Activated T-cell treated with anti-CD3 and anti-CD28 coated beads, Interleukin-2, amount 50 U/mL, for 24 hours (primary cell): ENCODE measurements at places on chromosomes 2 and 18.
A peak's percentile ranks its signal among the peaks of the same experiment; 100 is the strongest.

- no peaks in the 10 kb centered on the region for H3K4me1 ChIP-seq
- no peak overlapping the region for H3K27ac ChIP-seq
- no peaks in the 10 kb centered on the region for H3K36me3 ChIP-seq
- peaks cover 40% of the 10 kb centered on the region for H3K27me3 ChIP-seq
These were observed 155.2 kb downstream of the TWIST2 start for GRCh38 chr2:239002954-239003623.

- no peak overlapping the region for H3K4me3 ChIP-seq
- H3K27ac ChIP-seq = no peak overlapping the region
- no peak for DNase-seq
- H3K27me3 ChIP-seq = no peaks in the 10 kb centered on the region
- H3K36me3 ChIP-seq = no peaks in the 10 kb centered on the region
These were observed 357.0 kb upstream of the FSIP2 start for GRCh38 chr2:185381631-185382030.

DNA sequence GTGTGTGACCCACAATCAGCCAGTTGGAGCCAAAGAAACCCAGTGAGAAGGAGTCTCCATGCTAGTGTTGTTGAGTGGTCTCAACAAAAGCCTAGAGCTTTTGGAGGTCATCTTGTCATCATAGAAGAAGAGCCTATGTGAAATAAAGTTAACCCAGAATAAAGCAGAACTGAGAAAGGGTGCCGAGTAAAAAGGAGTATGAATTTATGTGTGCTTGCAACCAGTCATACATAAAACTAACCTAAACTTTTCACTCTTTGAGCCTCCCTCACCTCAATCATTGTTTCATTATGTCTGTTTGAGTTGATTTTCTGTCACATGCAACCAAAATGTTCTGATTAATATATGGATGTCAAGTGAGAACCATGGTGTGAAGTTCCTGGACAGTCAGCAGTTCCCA is 599.3 kb upstream of the ZEB2 start:
- no peak for DNase-seq
- H3K4me3 ChIP-seq = no peak overlapping the region
- H3K36me3 ChIP-seq = no peaks in the 10 kb centered on the region
- no peaks in the 10 kb centered on the region for H3K27me3 ChIP-seq

DNA sequence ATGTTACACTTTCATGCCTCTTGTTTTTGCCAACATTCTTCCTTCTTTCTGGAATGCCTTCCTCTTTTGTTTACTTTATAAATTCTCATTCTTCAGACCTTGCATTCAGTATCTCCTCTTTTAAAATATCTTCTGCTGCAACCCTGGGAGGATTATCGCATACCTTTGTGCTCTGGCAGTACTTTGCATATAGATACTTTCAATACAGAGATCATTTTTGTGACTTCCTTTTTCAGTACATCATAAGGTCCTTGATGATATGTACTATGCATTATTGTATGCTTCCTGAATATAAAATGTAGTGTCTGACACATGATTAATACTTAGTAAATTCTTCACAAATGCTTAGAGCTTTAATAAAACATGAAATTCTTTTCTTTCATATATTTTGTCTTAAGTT is 538.7 kb downstream of the TRIB2 start:
- H3K27ac ChIP-seq = no peak overlapping the region
- H3K27me3 ChIP-seq = peaks cover 2% of the 10 kb centered on the region
- H3K4me3 ChIP-seq = no peak overlapping the region
- no peaks in the 10 kb centered on the region for H3K36me3 ChIP-seq
- DNase-seq = no peak
- H3K4me1 ChIP-seq = no peaks in the 10 kb centered on the region

DNA sequence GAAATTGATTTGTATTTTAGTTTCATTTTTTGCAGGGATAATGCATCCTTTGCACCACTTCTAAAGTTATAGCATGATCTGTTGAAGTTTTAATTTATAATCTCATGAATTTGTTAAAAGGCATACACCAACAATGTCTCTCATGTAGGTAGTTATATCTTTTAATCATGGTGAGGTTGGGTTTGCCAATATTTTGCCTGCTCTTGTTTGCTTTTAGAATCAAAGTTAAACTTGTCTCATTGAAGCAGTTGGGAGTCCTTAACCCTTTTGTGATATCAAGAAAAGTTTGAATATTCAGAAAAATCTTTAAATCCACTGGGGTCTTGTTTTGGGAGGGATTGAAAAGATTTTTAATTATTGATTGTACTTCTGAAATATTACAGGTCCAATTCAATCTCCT is 31.7 kb downstream of the APLF start:
- no peaks in the 10 kb centered on the region for H3K27me3 ChIP-seq
- H3K36me3 ChIP-seq = peaks cover 18% of the 10 kb centered on the region
- DNase-seq = no peak

DNA sequence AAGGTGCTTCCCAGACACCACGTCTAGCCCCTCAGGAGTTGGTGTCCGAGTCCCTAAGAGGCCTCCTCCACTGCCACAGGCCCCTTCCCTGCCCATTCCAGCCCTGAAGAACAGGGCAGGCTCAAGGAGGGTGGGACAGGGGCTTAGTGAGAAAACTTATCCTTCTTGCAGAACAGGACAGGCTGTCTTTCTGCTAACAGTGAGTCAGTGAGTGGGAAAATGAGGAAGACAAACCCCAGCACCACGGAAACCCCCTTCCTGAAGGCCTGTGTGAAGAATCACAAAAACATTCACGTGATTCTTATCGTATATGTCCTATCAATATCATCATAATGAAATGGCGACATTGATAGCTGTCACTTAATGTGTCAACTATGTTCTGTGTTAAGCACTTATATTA is 9.8 kb downstream of the FZD7 start:
- peaks cover 4% of the 10 kb centered on the region for H3K4me1 ChIP-seq
- H3K36me3 ChIP-seq = no peaks in the 10 kb centered on the region
- H3K4me3 ChIP-seq = no peak overlapping the region
- no peak for DNase-seq

DNA sequence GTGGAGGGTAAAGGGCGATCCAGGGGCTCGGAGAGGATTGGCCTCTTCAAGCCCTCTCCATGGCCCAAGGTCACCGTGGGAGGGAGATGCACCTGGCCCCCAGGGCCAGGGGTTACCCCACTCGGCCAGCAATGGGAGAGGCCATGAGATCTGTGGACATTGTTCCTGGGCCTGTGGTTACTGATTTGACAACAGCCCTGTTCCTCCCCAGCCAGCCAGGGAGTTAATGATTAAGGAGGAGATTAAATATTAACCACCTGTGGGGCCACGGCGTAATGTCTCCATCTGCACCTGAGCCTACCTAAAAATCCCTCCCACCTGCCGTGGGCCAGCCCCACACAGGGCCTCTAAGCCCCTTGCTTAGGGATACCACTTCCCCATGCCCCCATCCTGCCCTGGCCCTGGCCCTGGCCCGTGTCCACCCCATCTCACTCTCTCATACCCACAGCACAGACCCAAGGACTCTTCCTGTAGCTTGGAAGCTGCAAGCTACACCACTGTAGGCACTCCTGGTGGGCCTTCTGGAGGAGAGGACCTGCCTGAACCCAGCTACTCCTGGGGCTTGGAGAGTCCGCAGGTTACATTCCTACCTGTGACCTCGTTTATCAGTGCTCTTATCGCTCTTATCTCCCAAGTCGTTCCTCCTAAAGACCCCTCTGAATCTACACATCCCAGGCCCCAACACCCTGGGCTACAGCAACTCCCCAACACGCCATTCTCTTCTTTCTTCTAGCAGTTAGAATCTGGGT is 32.1 kb downstream of the ZFP36L2 start:
- H3K4me1 ChIP-seq = peaks cover 58% of the 10 kb centered on the region
- no peaks in the 10 kb centered on the region for H3K27me3 ChIP-seq
- peak overlapping the region; percentile 91 for H3K27ac ChIP-seq
- no peak for DNase-seq
- no peaks in the 10 kb centered on the region for H3K36me3 ChIP-seq
- peak overlapping the region; percentile 67 for H3K4me3 ChIP-seq

DNA sequence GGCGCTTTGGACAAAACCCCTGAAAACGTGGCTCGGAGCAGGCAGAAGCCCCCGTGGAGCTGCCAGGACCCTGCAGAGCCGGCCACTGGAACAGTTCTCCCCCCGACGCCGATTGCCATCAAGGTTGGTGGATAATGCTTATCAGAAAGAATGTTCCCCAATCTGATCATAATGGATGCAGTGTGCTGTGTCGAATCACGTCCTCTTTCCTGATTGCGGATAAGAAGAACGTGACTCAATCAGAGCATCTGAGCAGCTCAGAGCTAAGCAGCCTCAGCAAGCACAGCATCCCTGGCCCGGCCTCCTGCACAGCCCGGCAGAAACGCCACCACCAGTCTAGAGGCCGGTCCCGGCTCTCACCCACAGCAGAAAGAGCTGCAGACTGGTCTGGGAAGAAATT is 488.0 kb downstream of the EIPR1 start:
- peaks cover 3% of the 10 kb centered on the region for H3K27me3 ChIP-seq
- no peak overlapping the region for H3K4me3 ChIP-seq
- H3K36me3 ChIP-seq = no peaks in the 10 kb centered on the region
- no peak for DNase-seq

DNA sequence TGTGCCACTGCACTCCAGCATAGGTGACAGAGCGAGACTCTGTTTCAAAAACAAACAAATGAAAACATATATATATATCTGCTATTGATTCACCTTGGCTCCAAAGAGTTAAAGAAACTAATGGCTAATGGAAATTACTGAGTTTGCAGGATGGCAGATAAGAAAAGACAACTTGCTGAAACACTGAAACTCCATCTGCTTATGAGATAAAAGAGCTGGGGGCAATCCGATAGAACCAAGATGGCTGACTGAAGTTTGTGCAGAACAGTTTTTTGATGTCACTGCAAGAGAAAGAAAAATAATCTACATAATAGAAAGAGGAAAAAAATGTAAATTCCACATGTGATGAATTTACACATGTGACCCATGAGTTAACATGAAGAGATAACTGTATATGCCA is 88.2 kb downstream of the LRATD1 start:
- no peaks in the 10 kb centered on the region for H3K4me1 ChIP-seq
- no peaks in the 10 kb centered on the region for H3K36me3 ChIP-seq
- no peak overlapping the region for H3K27ac ChIP-seq
- DNase-seq = no peak
- no peak overlapping the region for H3K4me3 ChIP-seq

DNA sequence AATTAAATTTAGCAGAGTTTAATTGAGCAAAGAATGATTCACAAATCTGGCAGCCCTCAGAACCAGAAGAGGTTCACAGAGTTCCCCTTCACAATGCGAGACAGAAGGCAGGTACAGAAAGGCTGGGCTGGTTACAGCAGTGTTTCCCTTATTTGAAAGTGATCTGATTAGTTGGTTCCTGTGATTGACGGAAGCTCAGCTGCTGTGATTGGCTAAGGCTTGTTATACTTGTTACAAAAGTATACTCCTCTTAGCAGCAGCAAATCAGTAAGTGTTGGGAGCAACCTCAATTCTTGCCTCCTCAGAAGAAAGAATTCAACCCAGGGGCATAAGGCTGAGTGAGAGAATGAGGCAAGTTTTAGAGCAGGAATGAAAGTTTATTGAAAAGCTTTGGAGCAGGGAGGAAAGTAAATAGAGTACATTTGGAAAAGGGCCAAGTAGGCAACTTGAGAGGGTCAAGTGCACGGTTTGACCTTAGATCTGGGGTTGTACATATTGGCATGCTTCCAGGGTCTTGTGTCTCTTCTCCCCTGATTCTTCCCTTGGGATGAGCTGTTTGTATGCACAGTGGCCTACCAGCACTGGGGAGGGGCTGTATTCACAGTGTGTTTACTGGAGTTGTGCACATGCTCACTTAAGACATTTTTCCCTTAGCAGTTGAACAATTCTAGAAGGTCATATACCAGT is 431.8 kb upstream of the RAB12 start:
- no peaks in the 10 kb centered on the region for H3K27me3 ChIP-seq
- no peaks in the 10 kb centered on the region for H3K36me3 ChIP-seq
- no peaks in the 10 kb centered on the region for H3K4me1 ChIP-seq
- DNase-seq = no peak

GRCh38 chr2:193783681-193784080 is 1588.9 kb upstream of the TMEFF2 start:
- no peaks in the 10 kb centered on the region for H3K27me3 ChIP-seq
- H3K27ac ChIP-seq = no peak overlapping the region
- no peaks in the 10 kb centered on the region for H3K4me1 ChIP-seq

- H3K4me1 ChIP-seq = no peaks in the 10 kb centered on the region
- peaks cover 7% of the 10 kb centered on the region for H3K27me3 ChIP-seq
- no peak overlapping the region for H3K4me3 ChIP-seq
- DNase-seq = no peak
- H3K36me3 ChIP-seq = no peaks in the 10 kb centered on the region
- no peak overlapping the region for H3K27ac ChIP-seq
These were observed 115.6 kb upstream of the OTOS start for GRCh38 chr2:240255811-240256703.
